Nephron progenitor cell (in vitro differentiated cells): ENCODE measurements at places on chromosomes 2 and 18.

GRCh38 chr18:61157451-61157850, 175.8 kb upstream of the CDH20 start:
- no peak for DNase-seq

DNA sequence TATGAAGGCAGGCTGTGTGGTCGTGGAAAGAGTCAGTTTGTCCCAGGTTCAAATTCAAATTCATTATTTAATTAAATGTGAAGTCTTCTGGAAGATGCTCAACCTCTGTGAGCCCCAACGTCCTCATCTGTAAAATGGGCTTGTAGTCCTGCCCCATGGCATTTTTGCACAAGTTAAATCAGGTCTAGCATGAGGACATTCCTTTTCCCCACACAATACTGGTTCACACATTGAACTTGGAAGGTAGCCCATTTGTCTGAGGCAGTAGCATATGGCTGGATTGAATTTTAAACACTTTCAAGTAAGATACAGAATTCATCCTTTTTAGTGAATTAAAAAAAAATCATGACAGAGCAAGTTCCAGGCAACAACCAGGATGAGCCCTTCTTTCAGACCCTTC, 665.4 kb upstream of the HS6ST1 start:
- DNase-seq: no peak

DNA sequence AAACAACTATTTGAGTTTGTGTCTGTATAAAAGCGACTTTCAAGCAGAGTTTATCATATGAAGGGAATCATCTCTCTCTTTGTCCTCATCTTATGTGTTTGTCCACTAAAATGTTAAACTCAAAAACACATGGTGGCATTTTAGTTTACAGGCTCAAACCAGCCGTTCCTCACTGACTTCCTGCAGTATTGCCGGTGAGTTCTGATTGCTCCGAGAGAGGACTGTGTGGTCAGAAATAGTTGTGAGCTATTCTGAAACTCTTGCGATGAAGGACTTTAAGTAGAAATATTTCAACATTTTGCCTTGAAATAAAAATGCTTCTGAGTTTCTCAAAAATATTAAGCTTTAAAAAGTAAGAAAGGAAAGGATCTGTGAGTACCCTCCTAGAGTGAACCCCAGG, 163.2 kb upstream of the CAVIN2 start:
- no peak for DNase-seq

- DNase-seq: no peak
Measured at GRCh38 chr2:108593547-108594098, 59.4 kb downstream of the LIMS1 start.

DNA sequence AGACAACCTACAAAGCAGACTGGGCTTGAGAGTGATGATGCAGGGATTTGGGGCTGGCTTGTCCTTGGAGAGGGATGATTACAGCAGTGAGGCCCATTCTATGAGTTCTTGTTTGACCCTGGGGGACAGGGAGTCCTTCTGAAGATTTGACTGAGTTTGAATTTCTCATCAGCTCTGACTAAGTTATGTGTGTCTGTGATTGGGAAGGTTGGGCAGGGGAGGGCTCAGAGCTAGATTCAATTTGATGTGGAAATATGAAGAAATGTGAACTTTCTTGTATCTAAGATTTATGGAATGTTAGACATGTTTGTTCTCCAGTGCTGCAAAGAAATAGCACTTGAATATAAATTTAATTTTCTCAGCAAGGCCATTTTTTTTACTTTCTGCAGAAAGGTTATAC, 19.9 kb upstream of the IL1R2 start:
- DNase-seq: no peak

- no peak for DNase-seq
Measured at GRCh38 chr2:53173698-53174455, 593.7 kb upstream of the CHAC2 start.

DNA sequence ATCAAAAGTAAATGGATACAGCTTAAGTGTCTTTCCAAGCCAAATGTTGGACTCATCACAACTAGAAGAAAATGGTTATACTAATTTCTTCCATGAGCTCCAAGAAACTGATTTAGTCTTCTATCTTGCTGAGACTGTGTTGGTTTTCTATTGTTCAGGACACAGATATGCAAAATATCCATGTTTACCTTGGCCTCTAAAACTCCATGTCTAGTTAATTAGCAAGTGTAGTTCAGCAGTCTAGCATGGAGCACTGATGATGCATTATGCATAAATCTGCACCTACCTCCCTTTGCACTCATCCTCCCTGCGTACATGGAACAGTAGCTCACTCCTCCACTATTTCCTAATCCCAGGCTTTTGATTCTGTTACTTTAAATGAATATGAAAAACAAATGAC, 731.4 kb upstream of the CHAC2 start:
- DNase-seq: no peak

DNA sequence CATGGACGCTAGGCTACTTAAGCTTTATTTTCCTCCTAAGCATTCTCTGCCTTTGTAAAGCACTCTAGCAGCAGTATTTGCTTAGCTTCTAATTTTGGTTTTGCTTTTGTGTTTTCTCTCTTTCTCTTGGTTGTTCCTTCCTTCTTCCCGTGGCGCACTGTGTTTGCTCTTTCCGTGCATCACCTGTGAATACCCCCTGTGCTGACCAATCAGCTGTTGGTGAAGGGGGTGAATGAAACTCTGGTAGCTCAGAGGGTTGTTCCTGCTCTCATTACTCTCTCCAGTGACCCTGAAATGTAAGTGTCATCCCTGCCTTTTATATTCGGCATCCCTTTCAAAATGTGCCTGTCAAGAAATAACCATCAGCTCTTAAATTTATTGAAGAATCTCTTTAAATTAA, 45.5 kb upstream of the TNFRSF11A start:
- DNase-seq: no peak

DNA sequence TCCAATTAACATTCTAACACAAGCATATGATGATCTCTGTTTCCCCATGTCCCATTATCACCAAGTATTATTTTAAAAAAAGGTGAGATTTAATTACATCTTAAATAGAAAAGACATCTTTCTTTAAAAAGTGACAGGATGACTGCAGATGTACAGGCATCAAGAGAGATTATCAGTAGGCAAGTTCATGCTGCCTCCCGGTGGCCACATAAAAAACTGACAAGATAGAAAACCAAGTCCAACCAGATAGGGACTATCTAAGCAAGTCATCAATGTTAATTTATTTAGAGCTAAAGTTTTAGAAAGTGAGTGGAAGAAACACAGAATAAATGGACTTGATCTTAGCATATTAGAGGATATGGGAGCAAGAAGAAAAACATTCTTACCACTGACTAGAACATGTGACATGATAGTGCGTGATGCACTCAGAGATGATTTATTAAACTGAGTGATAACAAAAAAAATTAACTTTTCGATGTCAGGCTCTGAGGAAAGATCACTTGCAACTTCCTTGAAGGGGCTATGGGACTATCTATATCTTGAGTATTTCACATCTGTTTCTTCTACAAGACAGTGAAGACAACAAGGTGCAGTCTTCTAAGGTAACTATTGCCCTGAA, 5.4 kb upstream of the TDRD15 start:
- peak; percentile 21 for DNase-seq

DNA sequence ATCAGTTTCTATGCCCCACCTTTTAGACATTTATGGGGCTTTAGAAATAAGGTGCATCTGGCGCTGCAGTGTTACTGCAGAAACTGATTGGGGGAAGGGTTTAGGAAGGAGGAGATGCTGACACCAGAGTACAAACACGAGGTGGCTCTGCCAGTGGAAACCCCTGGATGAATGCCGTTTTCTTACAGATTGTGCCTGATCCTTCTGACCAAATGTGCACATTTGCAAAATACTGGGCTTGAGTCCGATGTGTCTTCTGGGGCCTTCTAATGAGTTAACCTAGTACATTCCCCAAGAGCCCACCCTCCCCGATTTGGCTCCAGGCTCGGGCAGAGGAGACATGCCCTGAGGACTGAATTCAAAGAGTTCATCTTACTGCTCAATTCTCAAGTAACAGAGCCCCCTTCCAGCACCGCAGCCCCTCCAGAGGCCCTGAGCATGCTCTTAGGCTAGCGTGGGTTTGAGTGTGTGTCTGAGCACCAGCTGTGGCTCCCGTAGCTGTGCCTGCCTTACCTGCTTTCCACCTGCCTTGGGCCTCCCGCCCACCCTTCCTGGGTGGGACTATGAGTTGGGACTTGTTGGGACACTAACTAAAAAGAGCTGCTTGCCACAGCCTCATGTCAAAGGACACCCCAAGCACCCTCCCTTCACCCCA, 116.7 kb upstream of the COPS8 start:
- DNase-seq: no peak

DNA sequence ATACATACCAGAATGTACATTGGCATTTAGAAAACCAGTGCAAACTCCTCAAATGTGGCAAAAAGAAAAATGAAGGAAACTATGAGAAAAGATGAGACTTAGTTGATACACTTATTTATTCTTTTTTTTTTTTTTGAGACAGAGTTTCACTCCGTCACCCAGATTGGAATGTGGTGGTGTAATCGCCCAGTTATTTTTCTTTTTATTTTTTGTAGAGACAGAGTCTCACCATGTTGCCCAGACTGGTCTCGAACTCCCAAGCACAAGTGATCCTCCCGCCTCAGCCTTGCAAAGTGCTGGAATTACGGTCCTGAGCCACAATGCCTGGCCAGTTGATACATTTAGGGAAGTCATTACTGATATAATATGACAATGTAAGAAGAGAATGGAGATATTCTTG, 274.2 kb upstream of the LRATD1 start:
- DNase-seq: no peak
